GM18507 (cell line): ENCODE measurements at places on chromosomes 16 and 17.

GRCh38 chr16:54928016-54928356 is 2.7 kb upstream of the IRX5 start:
- no peak for DNase-seq

- DNase-seq, result no peak
Measured at GRCh38 chr16:85236818-85237150, 124.5 kb upstream of the CIBAR2 start.

GRCh38 chr16:2328428-2328827 is 12.1 kb downstream of the ABCA3 start:
- DNase-seq, result no peak

- no peak for DNase-seq
Measured at GRCh38 chr16:59899940-59900339, 1165.8 kb upstream of the GOT2 start.

GRCh38 chr16:3065069-3065741 is at the start of gene IL32:
TSS of gene IL32 (plus strand) at chr16:3065640. CDS start at chr16:3065812, 172 bp downstream.
- DNase-seq, result no peak

DNA sequence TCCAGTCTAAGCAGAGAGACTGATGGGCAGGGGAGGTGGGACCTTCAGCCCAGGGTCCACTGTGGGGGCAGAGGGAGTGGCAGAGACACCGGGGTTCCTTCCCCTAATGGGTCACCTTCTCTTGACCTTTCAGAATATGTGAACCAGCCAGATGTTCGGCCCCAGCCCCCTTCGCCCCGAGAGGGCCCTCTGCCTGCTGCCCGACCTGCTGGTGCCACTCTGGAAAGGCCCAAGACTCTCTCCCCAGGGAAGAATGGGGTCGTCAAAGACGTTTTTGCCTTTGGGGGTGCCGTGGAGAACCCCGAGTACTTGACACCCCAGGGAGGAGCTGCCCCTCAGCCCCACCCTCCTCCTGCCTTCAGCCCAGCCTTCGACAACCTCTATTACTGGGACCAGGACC is 2.8 kb downstream of the MIEN1 start:
- no peak for DNase-seq

- DNase-seq, result no peak
Measured at GRCh38 chr17:57705921-57706695, 39.0 kb downstream of the CCDC182 start.

DNA sequence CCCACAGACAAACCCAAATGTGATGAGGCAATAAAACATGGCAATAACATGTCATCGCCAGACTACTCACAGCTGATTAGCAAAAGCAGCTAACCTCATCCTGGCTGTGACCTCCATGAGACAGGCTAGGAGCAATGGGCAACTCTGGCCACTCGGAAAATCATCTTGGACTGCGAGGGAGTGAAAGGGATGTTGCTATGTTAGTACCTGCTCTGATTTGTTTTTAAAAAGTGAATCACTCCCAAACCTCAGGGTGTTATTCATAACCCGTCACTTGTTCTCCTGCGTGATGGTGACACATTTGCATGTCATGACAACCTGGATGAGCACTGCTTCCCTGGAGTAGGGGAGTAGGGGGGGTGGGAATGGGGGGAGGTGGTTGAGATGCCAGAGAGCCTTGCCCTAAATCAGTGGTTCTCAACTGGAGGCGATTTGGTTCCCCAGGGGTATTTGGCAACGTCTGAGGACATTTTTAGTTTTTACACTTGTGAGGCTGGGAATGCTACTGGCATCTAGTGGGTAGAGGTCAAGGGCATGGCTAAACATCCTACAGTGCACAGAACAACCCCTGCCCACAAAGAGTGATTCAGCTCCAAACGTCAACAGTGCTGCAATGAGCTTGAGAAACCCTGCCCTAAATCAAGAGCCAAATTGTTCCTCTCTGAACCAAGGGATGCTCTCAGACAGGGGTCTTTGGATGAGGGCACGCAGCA is 241.7 kb downstream of the SOX9 start:
- DNase-seq, result no peak

DNA sequence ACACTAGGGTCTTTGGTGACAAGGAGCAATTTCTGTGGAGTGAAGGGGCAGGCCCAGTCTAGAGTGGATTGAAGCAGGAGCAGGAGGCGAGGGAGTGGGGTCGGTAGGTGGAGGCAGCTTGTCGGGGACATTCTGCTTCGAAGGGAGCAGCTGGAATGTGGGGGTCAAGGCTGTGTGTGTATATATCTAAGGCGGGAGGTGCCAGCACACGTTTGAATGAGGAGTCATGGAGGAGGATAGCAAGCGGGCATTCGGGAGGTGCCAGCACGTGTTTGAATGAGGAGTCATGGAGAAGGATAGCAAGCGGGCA is 17.7 kb downstream of the NT5M start:
- DNase-seq, result no peak

DNA sequence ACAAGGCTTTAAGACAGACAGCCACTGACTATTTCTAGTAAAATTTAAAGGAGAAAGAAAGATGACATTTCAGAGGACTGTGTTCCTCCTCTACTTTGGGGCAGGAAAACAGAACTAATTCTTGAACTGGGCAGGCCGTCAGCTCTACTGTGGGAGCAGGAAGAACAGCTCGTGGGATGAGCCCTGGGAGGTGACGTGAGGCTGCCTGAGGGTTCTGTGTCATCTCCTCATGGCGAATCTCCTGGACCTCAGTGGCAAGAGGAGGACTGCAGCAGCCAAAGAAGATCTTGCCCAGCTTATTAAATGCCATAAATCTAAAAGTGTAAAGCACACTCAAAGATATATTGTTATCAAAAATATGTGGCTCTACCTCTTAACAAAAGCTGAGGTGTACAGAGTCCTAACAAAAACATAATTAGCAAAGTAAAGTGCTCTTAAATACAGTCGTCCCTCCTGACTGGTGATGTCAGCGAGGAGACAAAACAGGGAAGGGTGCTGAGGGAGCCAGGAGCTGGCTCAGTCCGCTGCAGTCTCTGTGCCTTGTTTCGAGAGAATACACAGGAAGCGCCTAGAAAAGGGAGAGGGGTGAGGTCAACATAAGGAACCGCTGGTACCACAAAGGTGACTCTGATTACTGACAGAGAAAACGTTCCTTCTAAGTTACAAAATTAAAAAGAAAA is 58.0 kb downstream of the CREBBP start:
- no peak for DNase-seq

DNA sequence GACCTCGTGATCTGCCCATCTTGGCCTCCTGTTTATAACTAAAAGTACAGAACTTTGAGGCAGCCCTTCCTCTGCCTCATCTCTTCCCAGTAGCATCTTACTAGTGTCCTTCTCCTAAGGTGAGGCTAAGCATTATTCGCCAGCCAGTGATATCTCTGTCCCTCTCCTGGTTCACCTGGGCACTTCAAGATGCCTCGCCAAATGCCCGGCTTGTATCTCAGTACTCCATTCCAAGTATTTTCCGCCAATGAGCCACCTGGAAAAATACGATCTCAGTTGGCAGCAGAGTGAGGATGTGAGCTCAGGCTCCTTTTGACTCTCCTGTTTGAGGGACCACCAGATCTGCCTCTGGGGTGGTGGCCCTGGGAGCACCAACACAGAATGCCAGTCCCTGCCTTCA is 25.9 kb upstream of the WSCD1 start:
- no peak for DNase-seq

DNA sequence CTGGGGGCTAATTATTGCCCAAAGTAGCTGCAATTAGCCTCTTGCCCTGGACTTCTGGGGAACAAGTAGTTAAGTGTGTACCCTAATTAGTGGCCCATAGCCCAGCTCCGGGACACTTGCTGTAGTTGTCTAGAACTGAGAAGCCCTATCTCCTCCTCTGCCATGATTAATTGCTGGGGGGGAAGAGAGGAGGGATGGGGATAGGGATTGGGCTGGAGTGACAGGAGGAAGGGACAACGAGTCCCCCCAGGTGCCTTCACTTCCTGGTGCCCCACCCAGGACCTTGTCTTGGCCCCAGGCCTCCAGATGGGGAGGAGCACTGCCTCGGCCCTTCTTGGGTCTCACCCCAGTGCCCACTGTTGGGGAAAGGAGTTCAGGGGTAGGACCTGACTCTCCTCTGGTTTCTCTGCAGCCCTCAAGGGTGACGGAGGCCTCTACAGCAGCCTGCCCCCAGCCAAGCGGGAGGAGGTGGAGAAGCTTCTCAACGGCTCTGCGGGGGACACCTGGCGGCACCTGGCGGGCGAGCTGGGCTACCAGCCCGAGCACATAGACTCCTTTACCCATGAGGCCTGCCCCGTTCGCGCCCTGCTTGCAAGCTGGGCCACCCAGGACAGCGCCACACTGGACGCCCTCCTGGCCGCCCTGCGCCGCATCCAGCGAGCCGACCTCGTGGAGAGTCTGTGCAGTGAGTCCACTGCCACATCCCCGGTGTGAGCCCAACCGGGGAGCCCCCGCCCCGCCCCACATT is 17.4 kb downstream of the NGFR start:
- no peak for DNase-seq

- no peak for DNase-seq
Measured at GRCh38 chr17:82013772-82014321, 8.8 kb downstream of the CENPX start.

DNA sequence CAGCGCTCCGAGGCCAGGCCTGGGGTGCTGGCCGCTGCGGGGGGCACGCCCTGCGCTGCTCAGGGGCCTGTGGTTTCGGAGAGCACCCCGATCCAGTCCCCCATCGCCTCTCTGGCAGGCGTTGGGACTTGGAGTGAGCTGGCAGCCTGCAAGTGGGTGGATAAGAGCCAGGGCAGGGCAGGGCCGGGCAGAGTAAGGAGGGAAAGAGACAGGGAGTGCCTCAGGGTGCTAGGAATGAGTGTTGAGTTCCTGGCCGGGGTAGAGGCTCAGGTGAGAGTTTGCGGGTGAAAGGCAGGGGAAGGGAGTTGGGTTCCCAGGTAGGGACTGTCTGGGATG is 1.3 kb downstream of the CDH13 start:
- DNase-seq, result no peak

DNA sequence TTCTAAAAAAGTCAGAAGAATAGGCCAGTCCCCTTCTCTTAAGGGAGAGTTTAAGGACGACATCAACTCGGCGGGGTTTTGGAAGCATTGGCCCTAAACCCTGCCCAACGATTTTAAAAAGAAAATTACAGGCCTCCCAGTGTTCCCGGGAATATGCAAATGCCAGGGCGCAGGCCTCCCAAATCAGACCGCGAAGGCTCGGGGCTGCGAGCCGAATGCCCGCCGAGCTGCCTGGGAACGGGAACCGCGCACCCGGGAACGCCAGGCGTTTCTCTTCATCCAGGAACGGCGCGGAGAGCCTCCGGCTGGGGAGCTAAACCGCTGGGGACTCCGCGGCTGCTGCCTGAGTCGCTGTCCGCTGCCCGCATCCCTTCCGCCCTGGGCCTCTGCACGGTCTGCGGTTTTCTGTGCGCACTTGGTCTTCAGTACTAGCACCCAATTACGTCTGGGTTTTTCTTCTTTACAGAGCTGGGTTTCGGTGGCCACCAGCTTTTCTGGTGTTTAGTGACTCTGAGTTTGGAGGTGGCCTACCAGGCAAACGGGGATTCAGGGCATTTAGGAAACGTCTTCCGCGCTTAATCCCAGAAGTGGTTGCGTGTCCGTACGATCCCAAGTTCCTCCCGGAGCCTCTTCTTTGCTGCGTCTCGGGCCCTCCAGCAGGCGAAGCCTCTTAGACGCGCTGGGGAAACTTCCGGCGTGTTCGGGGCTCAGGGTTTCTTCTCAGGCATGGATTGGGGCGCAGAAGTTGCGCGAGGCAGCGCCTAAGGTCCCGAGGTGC is 5.7 kb downstream of the IRX5 start:
- no peak for DNase-seq
